RCC 7860 (cell line): ENCODE measurements at places on chromosomes 11 and 22.
A peak's percentile ranks its signal among the peaks of the same experiment; 100 is the strongest.

DNA sequence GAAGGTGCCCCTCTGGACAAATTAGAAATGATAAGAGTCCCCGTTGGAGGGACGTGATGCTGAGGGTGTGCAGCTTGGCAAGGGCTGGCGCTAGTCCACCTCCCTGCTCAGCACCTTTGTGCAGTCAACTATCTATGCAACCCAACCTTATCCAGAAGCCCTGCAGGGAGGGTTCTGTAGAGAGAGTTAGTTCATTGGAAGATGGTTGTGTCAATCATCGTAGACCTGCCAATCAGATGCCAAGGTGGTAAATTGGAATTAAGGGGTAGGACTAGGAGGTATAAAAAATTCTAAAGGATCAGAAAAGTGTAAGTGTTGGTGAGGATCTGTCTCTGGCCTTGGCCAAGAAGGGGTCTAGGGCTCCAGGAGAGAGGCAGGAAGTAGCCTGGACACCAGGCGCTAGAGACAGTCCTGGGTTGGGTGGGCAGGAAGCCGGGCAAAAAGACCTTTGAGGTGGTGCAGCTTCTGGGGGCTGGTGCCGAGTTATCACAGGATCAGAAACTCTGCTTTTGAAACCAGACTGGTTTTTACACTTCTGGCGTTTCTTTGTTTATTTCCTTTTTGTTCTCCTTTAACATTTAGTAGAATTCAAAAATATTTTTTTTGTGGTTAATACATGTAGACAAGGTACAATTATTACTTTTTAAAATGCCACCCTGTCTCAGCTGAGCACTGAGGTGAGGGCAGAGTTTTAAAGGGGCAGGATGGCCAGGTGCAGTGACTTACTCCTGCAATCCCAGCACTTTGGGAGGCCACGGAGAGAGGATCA, 1.6 kb downstream of the C1QTNF6 start:
- DNase-seq, result peak; percentile 36

DNA sequence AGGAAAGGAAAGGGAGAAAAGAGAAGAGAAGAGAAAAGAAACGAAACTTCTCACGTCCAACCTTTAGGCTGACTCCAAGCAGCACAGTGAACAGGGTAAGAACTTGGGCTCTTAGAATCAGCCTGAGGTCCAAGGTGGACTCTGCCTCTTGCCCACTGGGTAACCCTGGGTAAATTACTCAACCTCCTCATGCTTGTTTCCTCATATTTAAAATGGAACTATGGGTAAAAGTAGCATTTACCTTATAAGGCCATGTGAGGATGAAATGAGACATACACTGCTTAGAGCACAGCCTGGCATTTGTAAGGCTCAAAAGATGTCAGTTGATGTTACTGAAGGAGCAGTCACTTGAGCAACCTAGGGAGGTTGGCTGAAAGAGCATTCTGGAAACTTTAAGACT, 107.9 kb downstream of the C11orf58 start:
- no peak for DNase-seq

- no peak for DNase-seq
Measured at GRCh38 chr22:50640857-50641647, 13.1 kb upstream of the ARSA start.

- no peak for DNase-seq
Measured at GRCh38 chr11:11107076-11107723, 245.8 kb downstream of the CSNK2A3 start.

DNA sequence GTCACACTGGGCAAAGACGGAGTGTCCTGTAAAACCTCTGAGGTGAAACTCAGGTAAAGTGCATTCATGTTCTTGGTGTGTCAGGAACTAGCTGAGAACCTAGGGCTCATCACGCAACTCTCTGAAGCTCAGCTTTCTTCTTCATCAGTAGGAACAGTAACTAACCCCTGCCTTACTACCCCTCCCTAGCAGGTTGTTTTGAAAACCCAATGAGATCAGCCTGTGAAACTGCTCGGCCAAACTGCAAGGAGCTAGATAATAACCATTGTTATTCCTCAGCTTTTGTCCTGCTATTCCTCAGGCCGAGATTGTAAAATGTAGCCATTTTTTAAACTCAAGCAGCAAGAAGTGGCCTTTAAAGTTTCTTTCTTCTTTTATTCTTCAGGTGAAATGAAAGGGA, 9.8 kb upstream of the FJX1 start:
- DNase-seq, result no peak
